ENCODE measurements at places on chromosomes 2 and 18.

DNA sequence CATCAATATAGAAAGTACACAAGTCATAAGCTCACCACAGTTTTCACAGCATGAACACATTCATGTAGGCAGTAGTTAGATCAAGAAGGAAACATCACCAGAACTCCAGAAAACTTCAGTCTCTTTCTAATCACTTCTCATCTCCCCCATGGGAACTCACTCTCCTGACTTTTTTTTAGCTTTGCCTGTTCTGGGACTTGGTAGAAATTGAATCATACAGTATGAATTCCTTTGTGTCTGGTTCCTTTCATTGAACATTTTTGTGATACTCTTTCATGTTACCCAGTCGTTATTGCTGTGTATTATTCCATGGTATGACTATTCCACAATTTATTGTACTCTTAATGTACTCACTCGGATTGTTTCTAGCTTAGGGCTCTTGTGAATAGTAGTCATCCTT lies 160.2 kb downstream of the TAF4B start:
- no peak for DNase-seq

GRCh38 chr2:46230677-46231425 lies 66.4 kb upstream of the EPAS1 start:
- DNase-seq: no peak

GRCh38 chr2:211216221-211216620 lies 659.8 kb downstream of the CPS1 start:
- no peak for DNase-seq

GRCh38 chr18:35729991-35730668 lies 148.6 kb downstream of the GALNT1 start:
- no peak for DNase-seq

- DNase-seq: no peak
Observed at GRCh38 chr18:27719680-27720079, 457.2 kb downstream of the CDH2 start.

DNA sequence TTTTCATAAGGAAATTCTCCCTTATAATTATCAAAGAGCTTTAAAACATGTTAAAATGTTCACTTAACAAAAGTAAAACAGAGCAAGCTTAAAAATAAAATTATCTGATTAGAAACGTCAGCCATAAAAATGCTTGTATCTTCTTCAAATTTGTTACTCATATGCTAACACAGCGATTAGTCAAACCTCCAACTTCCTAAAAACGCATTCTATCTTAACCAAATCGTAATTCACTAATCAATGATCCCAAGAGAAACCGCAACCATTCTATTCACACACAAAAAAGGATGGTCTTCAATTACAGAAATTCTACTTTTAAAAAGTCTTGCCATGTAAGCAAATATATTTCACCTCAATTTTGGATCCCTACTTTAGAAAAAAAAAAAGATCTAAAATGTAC lies 1.9 kb downstream of the STK17B start:
- DNase-seq: no peak

DNA sequence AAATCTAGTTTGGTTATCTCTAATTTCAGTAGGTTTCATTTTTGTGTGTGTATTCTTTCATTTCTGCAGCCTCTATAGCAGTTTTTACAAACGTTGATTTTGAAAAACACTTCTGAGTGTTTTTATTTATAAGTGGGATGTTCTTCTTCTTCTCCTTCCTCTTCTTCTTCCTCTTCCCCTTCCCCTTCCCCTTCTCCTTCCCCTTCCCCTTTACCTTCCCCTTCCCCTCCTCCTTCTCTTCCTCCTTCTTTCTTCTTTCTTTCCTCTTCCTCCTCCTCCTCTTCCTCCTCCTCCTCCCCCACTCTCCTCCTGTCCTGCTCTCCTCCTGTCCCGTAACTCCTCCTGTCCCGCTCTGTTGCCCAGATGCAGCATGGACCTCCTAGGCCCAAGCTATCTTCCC lies 4.2 kb downstream of the UGGT1 start:
- no peak for DNase-seq

DNA sequence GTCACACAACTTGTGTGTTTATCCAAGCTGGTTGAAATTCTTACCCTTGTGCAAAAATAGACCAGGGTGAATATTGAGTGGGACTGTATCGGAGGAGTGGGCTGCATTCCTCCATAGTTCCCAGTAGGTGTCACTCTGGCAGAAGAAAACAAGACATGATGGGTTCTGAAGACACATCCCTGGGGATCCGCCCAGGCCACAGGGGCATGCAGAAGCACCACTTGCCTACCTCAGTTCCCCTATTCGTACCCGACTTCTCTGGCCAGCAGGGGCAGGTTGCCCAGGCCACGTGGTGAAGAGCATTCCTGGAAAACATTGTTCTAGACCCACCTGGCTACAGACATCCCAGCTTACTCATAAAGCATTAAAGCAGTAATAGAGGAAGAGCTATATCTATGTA lies 168.2 kb downstream of the FAM210A start:
- peak; percentile 68 for DNase-seq

DNA sequence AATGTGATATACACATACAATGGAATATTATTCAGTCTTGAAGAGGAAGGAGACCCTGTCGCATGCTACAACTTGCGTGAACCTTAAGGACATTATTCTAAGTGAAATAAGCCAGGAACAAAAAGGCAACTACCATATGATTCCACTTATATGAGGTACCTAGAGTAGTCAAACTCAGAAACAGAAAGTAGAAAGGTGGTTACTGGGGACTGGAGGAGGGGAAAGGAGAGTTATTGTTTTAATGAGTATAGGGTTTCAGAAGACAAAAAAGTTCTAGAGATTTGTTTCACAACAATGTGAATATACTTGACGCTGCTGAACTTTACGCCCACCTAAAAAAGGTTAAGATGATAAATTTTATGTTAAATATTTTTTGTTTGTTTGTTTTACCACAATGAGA lies 47.0 kb downstream of the CXCR4 start:
- no peak for DNase-seq

GRCh38 chr2:236816197-236817170 lies 246.9 kb downstream of the ACKR3 start:
- DNase-seq: no peak

- peak; percentile 52 for DNase-seq
Observed at GRCh38 chr2:201971531-201972228, 62.0 kb upstream of the FZD7 start.

DNA sequence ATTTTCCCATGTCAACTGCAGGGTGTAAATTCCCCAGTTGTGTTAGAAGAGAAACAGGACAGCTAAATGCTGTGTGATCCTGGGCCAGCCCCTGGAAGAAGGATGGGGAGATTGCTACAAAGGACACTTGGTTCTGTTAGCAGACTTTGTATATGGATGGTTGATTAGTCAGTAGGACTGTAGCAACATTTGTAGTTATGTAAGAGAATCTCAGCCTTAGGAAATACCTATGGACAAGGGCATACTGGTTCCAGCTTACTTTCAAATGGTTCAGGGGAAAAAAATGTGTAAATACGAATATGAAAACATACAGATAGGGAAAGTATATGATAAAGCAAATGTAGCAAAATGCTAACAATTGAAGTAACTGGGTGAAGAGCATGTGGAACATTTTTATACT lies 47.6 kb downstream of the GNAL start:
- no peak for DNase-seq

- no peak for DNase-seq
Observed at GRCh38 chr2:56871644-56872043, 687.9 kb downstream of the CCDC85A start.

GRCh38 chr18:78309924-78310323 lies 669.7 kb upstream of the SALL3 start:
- no peak for DNase-seq

DNA sequence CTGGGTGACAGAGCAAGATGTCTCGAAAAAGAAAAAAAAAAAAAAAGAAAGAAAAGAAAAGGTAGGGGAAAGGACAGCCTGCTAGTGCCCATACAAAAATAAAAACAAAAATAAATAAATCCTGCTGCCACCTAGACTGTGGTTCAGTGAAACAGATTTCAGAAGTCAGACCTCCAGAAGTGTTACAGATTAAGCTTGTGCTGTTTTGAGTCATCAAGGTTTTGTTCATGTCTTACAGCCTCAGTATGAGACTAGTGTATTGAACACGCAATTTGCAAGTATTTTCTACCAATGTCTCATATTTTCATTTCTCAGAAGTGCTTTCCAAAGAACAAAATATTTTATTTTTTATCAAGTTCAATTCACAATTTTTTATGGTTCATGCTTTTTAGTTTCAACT lies 720.4 kb upstream of the GYPC start:
- DNase-seq: no peak
